SIG-M5 (cell line): ENCODE measurements at places on chromosomes 13 and 19.

DNA sequence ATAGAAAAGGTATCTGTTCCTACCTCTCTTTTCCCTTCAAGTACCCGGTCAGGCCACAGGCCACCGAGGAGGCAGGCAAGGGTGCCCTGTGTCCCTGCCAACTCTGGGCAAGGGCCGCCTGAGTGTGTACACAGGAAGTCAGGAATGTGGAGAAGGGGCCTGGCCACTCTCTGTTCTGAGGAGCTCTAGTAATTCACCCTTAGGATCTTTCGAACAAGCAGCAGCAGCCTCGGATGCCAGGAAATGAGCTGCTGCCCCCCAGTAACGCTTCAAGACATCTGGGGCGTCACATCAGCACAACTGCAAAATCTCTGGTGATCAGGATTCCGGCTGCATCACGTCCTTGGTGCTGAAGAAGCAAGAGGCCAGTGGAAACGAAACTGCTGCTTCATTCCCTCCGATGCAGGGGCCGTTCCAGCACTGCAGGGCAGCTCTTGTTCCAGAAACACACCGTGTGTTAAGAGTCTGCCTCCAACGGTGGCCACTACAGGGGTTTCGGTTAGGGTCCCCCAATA is 2.0 kb downstream of the RAB20 start:
- DNase-seq = no peak

DNA sequence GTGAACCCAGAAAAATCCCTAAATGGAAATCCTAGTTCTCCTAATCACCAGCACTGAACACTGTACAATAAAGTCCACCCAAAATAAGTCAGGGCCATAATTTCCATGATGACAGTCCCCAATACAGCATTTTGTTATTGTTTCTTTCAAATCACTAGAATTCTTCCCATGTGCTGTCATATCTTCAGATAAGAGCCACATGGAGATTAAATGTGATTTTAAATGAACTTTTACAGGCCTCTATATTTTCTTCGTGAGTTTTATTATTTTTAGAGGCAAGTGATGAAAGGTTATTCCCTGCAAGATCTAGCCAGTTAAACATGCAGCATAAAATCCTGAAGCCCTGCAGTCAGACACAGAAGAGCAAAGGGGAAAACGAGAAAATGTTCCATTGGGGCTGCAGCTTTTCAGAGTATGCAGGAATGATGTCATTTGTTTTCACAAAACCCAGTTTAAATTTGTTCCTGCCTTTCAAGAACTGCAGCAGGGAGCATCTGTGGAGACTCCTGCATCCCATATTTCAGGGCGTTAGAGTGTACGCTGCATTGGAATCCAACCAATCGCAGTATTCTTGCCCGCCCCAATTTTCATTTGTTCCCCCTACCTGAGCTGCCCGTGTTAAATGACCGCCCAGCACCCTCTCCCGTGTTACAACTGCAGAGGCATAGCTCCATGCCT is 167.2 kb upstream of the KLF12 start:
- no peak for DNase-seq

GRCh38 chr13:110610955-110611595 is 4.3 kb upstream of the NAXD start:
- no peak for DNase-seq

DNA sequence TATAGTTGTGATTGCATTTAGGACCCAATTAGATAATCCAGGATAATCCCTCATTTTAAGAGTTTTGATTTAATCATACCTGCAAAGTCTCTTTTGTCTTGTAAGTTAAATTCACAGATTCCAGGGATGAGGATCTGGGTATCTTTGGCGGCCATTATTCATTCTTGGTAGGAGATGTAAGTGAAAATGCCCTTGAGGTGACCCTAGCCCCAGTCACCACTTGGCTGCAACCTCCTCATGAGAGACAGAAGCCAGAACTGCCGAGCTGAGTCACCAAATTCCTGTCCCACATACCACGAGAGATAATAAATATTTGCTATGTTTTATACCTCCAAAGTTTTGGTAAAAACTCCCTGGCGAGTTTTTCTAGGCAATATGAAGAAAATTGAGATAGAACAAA is 389.4 kb downstream of the RFC3 start:
- no peak for DNase-seq

DNA sequence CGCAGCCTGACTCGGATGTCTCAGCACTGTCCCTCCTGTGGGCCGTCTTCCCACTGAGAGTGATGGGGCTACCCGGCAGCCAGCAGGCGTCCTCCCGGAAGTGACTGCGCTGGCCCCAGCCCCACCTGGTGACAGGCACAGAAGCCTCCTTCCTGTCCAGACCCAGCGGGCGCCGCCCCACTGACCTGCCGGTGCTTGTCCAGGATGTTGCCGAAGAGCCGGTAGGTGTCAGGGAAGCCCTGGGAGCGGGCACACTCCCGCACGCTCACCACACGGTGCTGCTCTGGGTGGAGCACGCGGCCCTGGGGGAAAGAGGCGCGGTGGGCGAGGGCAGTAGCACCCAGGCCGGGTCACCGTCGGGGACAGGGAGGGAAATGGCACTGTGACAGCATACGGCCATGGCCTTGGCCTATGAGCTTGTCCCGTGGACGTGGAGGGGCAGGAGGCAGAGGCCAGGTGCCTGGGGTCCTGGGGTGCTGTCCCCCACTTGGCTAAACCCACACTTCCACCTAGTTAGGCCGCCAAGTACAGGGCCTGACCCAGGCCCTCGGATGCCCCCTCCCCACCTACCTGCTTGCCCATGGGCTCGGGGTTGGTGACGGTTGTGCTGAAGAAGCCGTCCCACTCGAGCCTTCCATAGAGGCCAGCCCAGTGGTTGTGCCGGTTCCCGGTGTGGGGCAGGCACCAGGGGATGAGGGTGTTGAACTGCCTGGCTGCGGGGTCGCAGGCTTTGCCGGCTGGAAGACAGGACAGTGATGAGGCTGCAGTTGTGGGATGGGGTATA is 16.0 kb upstream of the EIF3G start:
- DNase-seq = no peak

GRCh38 chr19:35279985-35280821 is 2.1 kb upstream of the HAMP start:
- no peak for DNase-seq

- DNase-seq = no peak
These were observed 2.6 kb downstream of the RGL3 start for GRCh38 chr19:11416346-11417052.

- DNase-seq = no peak
These were observed 808.6 kb upstream of the ARGLU1 start for GRCh38 chr13:107376341-107377125.
